ENCODE measurements at places on chromosomes 7 and 10.

GRCh38 chr10:59372543-59372942, 10.2 kb upstream of the FAM13C start:
- H3K27ac ChIP-seq, result no peak overlapping the region
- no peak overlapping the region for H3K4me3 ChIP-seq
- no peaks in the 10 kb centered on the region for H3K27me3 ChIP-seq
- H3K36me3 ChIP-seq, result no peaks in the 10 kb centered on the region

GRCh38 chr10:4370376-4370775, 455.6 kb upstream of the AKR1E2 start:
- H3K36me3 ChIP-seq, result no peaks in the 10 kb centered on the region
- H3K27ac ChIP-seq, result no peak overlapping the region
- H3K4me3 ChIP-seq, result no peak overlapping the region
- no peak for DNase-seq
- no peaks in the 10 kb centered on the region for H3K4me1 ChIP-seq

DNA sequence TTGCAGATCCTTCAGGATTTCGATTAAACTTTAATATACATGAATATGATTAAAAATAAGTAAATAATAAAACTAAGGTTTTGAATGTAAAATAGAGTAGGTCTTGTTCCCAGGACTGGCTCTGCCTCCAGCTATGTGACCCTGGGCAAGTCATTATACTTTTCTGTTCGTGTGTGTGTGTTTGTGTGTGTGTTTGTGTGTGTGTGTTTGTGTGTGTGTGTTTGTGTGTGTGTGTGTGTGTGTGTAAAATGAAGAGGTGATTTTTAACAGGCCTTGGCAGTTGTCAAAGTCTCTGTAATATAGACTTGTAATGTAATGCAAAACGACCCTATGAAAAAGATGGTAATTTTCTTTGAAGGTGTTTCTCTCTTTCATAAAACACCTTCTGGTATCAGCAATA, 79.2 kb downstream of the HGF start:
- H3K36me3 ChIP-seq, result no peaks in the 10 kb centered on the region
- no peaks in the 10 kb centered on the region for H3K4me1 ChIP-seq
- H3K27ac ChIP-seq, result no peak overlapping the region
- no peak for DNase-seq
- no peak overlapping the region for H3K4me3 ChIP-seq

- peaks cover 24% of the 10 kb centered on the region for H3K4me1 ChIP-seq
- H3K4me3 ChIP-seq, result peak overlapping the region; percentile 85
- DNase-seq, result no peak
- peaks cover 6% of the 10 kb centered on the region for H3K36me3 ChIP-seq
- H3K27ac ChIP-seq, result peak overlapping the region; percentile 83
These were observed 614 bp upstream of the IFIT2 start for GRCh38 chr10:89301232-89301631.

GRCh38 chr10:128174581-128175559, 48.6 kb upstream of the MKI67 start:
- DNase-seq, result no peak
- H3K27me3 ChIP-seq, result peaks cover 25% of the 10 kb centered on the region
- no peak overlapping the region for H3K27ac ChIP-seq
- peaks cover 4% of the 10 kb centered on the region for H3K36me3 ChIP-seq

GRCh38 chr10:102269017-102269416, 23.7 kb downstream of the GBF1 start:
- H3K27ac ChIP-seq, result peak overlapping the region; percentile 63
- H3K4me3 ChIP-seq, result no peak overlapping the region
- DNase-seq, result no peak
- peaks cover 11% of the 10 kb centered on the region for H3K36me3 ChIP-seq

GRCh38 chr7:249989-250388, 40.0 kb upstream of the FOXL3 start:
- H3K27me3 ChIP-seq, result no peaks in the 10 kb centered on the region
- no peak for DNase-seq
- no peaks in the 10 kb centered on the region for H3K36me3 ChIP-seq
- no peak overlapping the region for H3K27ac ChIP-seq

DNA sequence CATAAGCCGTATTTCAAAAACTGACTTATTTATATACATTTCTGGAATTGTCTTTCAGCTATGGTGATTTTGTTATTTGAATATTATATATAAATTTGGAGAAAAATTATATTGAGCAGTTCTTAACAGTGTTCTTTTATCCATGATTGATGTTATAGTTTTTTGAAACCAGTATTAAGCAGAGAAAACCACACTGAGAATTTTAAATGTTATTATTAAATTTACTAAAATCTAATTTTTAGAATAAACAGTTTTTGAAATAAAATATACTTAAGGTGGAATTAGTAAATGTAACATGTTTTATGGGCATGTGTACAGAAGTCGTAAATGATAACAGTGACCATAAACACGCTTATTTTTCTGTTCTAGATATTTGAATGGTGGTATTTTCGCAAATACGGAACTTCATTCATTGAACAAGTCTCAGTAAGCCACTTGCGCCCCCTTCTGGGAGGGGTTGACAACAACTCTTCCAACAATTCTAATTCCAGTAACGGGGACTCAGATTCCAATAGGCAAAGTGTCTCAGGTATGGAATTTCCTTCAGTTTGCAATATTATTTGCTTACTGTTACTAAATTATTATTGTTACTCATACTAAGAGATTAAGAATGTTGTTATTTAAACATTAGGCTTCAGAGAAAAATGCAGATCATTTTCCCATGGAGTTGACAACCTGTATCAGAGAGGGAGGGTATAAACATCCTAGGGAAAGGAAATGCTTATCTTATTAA, 166.1 kb downstream of the ST7 start:
- H3K4me3 ChIP-seq, result no peak overlapping the region
- DNase-seq, result peak; percentile 35
- no peaks in the 10 kb centered on the region for H3K36me3 ChIP-seq
- H3K27me3 ChIP-seq, result peaks cover 8% of the 10 kb centered on the region
- no peaks in the 10 kb centered on the region for H3K4me1 ChIP-seq

GRCh38 chr10:103843854-103844570, 11.4 kb downstream of the SH3PXD2A start:
- no peak overlapping the region for H3K4me3 ChIP-seq
- peaks cover 26% of the 10 kb centered on the region for H3K4me1 ChIP-seq
- no peak overlapping the region for H3K27ac ChIP-seq
- H3K36me3 ChIP-seq, result no peaks in the 10 kb centered on the region
- peaks cover 6% of the 10 kb centered on the region for H3K27me3 ChIP-seq

GRCh38 chr7:55966851-55967250, 2.5 kb downstream of the NIPSNAP2 start:
- peaks cover 11% of the 10 kb centered on the region for H3K36me3 ChIP-seq
- H3K4me3 ChIP-seq, result no peak overlapping the region
- H3K27me3 ChIP-seq, result no peaks in the 10 kb centered on the region
- DNase-seq, result no peak
- H3K27ac ChIP-seq, result no peak overlapping the region

GRCh38 chr10:124708922-124709520, 35.2 kb downstream of the FAM53B start:
- no peak overlapping the region for H3K4me3 ChIP-seq
- H3K36me3 ChIP-seq, result peaks cover 28% of the 10 kb centered on the region
- peaks cover 36% of the 10 kb centered on the region for H3K4me1 ChIP-seq
- no peaks in the 10 kb centered on the region for H3K27me3 ChIP-seq
- no peak for DNase-seq

DNA sequence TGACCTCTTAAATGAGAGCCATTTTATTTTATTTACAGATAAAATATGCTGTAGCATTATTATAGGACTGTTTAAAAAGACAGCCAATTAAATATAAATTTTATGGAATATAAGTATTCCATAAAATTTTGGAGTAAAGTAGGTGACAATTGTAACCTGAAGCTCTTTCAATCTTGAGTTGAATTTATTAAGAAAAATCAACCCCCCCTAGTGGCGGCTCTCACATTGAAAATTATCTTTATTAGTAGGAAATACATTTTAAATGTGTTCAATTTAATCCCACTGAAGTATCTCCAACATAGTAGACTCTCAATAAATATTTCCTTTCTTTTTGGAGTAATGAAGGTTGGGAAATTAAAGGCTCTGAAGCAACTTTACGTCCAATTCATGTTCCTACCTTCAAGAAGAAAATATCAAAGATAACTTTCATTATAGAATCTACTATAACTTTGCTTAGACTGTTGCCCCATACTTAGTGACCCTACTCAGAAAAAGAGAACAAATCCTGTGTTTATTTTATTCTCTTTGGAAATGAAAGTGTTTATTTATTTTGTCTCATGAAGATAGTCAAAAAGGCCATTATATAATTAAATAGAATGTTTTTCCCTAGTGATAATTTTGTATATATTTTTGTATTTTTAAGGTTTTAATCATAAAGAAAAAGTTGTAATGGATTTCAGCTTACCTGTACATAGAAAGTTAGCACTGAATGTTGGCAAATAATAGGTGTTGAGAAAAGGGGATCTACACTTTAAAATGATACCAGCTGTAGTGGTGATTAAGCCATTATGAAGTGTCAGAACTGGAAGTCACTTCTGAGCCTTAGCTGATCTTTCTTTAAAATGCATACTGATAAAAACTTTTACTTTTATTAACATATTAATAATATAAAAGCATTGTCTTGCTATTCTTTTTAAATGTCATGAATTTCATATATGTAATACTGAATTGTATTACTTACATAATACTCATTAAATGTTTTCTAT, 3.3 kb downstream of the AHR start:
- H3K36me3 ChIP-seq, result peaks cover 13% of the 10 kb centered on the region
- peak overlapping the region; percentile 49 for H3K4me3 ChIP-seq
- peaks cover 39% of the 10 kb centered on the region for H3K4me1 ChIP-seq
- H3K27me3 ChIP-seq, result no peaks in the 10 kb centered on the region
- no peak overlapping the region for H3K27ac ChIP-seq

All from T-helper 2 cell treated with Interferon-gamma antibody and Interleukin-4, amounts not matched to agents 5 μg/mL and 100 μg/mL, for 36 hours (primary cell).